ENCODE measurements at places on chromosomes 1 and 21.

DNA sequence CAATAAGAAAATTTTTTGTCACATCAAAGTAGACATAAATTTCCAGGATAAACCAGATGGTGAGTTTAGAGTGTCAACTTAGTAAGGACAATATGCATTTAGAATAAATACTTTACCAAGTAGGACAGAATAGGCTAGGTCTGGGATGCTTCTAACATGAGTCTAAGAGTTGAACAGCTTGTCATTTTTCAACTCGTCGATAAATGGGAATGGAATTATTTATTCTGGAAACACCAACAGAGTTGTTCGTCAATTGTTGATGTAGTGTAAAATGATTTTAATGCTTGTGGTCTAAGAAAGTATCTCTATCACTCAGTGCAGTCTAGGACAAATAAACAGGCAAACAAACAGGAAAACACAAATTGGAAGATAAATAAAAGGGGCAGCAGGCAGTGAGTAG is 358.4 kb upstream of the ST6GALNAC5 start:
- no peak for DNase-seq
- H3K27ac ChIP-seq: no peak overlapping the region
- no peaks in the 10 kb centered on the region for H3K4me1 ChIP-seq
- no peak overlapping the region for H3K4me3 ChIP-seq
- no peaks in the 10 kb centered on the region for H3K27me3 ChIP-seq

GRCh38 chr1:62435231-62436038 is 1.4 kb upstream of the USP1 start:
- DNase-seq: no peak
- H3K27ac ChIP-seq: peak overlapping the region; percentile 100
- peaks cover 15% of the 10 kb centered on the region for H3K36me3 ChIP-seq
- H3K27me3 ChIP-seq: peaks cover 7% of the 10 kb centered on the region
- peak overlapping the region; percentile 95 for H3K4me3 ChIP-seq

- no peak overlapping the region for H3K27ac ChIP-seq
- DNase-seq: no peak
- 0 out of 2 replicates have a peak, but pooled peaks cover 4% of the 10 kb centered on the region for H3K27me3 ChIP-seq
- H3K4me3 ChIP-seq: no peak overlapping the region
Measured at GRCh38 chr1:6591644-6592043, 11.0 kb downstream of the KLHL21 start.

GRCh38 chr1:26692793-26693490 is 2.9 kb upstream of the ARID1A start:
- H3K27me3 ChIP-seq: no peaks in the 10 kb centered on the region
- H3K27ac ChIP-seq: peak overlapping the region; percentile 92
- H3K4me3 ChIP-seq: peak overlapping the region; percentile 92
- DNase-seq: peak; percentile 98
- H3K36me3 ChIP-seq: no peaks in the 10 kb centered on the region
- H3K4me1 ChIP-seq: peaks cover 37% of the 10 kb centered on the region

GRCh38 chr21:36946949-36947356 is 19.5 kb downstream of the HLCS start:
- H3K36me3 ChIP-seq: peaks cover 31% of the 10 kb centered on the region
- H3K27ac ChIP-seq: no peak overlapping the region
- H3K27me3 ChIP-seq: no peaks in the 10 kb centered on the region
- DNase-seq: no peak
- H3K4me3 ChIP-seq: no peak overlapping the region
- H3K4me1 ChIP-seq: no peaks in the 10 kb centered on the region

DNA sequence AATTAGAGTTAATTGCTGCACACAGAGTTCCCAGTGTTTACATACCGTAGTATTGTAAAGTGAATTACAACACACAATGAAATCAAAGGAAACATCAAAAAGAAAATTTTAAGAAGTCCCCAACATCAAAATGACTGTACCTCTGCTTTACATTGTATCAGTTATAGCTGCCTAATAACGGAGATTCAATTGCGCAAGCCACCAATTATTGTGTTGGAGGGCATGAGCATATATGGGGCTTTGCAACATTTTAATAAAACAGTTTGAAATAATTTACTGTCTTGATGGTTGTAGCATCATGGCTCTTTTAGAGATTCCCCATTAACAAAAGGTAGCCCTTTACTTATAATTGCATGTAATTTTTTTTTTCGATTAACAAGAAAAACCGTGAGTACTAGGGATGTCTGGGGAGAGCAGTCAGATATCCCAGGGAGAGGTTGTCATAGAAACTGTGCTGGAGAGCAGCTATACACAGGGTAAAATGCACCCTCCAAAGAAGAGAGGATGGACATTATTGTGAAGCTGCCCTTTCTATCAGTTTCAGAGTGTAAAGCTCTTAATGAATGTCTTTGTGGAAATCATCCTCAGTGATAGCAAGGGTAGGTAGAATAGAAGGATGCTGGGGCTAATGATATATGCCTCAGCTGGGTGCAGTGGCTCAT is 55.9 kb upstream of the BTG3 start:
- peaks cover 11% of the 10 kb centered on the region for H3K27me3 ChIP-seq
- peaks cover 14% of the 10 kb centered on the region for H3K4me1 ChIP-seq
- no peak for DNase-seq
- H3K27ac ChIP-seq: no peak overlapping the region
- no peaks in the 10 kb centered on the region for H3K36me3 ChIP-seq

- peaks cover 11% of the 10 kb centered on the region for H3K27me3 ChIP-seq
- H3K4me3 ChIP-seq: no peak overlapping the region
- H3K27ac ChIP-seq: no peak overlapping the region
- DNase-seq: no peak
- no peaks in the 10 kb centered on the region for H3K4me1 ChIP-seq
Measured at GRCh38 chr1:184635347-184635979, 119.2 kb downstream of the EDEM3 start.

DNA sequence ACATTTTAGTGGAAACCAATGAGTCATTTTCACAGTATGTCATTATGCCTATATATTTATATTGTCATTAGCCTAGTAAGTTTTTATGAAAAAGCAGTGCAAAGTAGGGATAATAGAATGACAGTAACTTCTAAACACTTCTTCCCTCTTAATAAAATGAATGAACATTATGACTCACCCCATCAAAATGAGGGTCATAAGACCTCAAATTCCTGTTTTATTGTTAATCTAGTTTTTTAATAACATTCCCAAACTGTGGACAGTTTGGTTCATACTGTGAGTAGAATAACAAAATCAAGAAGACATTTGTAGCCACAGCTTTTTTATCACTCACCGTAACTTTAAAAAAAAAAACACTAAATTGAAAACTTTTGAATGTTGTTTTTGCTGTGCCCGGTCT is 160.5 kb downstream of the LRRC40 start:
- peak overlapping the region; percentile 19 for H3K4me3 ChIP-seq
- no peaks in the 10 kb centered on the region for H3K27me3 ChIP-seq
- H3K27ac ChIP-seq: peak overlapping the region; percentile 48
- no peaks in the 10 kb centered on the region for H3K36me3 ChIP-seq
- peak; percentile 60 for DNase-seq

DNA sequence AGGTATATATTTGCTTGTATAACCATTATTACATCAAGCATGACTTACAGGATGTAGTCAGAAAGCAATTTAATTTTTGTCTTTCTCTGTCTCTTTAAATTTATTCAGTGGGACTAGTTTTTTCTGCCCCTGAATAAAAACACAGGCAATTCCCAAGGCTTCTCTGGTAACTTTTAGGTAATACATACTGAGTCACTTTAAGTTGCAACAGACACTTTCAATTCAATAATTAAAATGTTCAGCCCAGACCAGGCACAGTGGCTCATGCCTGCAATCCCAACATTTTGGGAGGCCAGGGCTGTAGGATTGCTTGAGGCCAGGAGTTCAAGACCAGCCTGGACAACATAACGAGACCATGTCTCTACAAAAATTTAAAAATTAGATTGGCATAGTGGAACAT is 12.3 kb downstream of the SLC44A3 start:
- no peaks in the 10 kb centered on the region for H3K36me3 ChIP-seq
- H3K27me3 ChIP-seq: peaks cover 8% of the 10 kb centered on the region
- H3K4me1 ChIP-seq: peaks cover 5% of the 10 kb centered on the region
- DNase-seq: no peak

DNA sequence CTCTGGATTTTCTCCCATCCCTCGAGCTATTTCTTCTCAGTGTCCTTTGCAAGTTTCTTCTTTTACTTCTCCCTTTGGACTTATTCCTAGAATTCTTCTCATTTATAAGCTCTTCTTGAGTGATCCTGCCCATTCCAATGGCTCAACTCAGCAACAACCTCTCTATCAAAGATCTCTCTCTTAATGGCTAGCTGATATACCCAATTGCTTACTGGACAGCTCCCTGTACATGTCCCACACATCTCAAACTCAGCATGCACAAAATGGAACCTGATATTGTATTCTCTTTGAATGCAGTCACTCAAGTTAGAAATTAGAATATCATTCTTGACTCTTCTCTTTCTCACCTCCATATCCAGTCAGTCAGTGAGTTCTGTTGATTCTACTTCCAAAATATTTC is 48.6 kb downstream of the SLC25A24 start:
- H3K27me3 ChIP-seq: no peaks in the 10 kb centered on the region
- no peak overlapping the region for H3K27ac ChIP-seq

- H3K4me3 ChIP-seq: peak overlapping the region; percentile 64
- H3K27me3 ChIP-seq: no peaks in the 10 kb centered on the region
- peaks cover 58% of the 10 kb centered on the region for H3K4me1 ChIP-seq
- H3K36me3 ChIP-seq: peaks cover 7% of the 10 kb centered on the region
- peak overlapping the region; percentile 97 for H3K27ac ChIP-seq
- peak; percentile 96 for DNase-seq
Measured at GRCh38 chr1:79811173-79811572, 804.6 kb upstream of the ADGRL4 start.

- no peak overlapping the region for H3K4me3 ChIP-seq
- peaks cover 11% of the 10 kb centered on the region for H3K4me1 ChIP-seq
- no peak for DNase-seq
Measured at GRCh38 chr1:21117597-21118001, 59.1 kb downstream of the EIF4G3 start.

DNA sequence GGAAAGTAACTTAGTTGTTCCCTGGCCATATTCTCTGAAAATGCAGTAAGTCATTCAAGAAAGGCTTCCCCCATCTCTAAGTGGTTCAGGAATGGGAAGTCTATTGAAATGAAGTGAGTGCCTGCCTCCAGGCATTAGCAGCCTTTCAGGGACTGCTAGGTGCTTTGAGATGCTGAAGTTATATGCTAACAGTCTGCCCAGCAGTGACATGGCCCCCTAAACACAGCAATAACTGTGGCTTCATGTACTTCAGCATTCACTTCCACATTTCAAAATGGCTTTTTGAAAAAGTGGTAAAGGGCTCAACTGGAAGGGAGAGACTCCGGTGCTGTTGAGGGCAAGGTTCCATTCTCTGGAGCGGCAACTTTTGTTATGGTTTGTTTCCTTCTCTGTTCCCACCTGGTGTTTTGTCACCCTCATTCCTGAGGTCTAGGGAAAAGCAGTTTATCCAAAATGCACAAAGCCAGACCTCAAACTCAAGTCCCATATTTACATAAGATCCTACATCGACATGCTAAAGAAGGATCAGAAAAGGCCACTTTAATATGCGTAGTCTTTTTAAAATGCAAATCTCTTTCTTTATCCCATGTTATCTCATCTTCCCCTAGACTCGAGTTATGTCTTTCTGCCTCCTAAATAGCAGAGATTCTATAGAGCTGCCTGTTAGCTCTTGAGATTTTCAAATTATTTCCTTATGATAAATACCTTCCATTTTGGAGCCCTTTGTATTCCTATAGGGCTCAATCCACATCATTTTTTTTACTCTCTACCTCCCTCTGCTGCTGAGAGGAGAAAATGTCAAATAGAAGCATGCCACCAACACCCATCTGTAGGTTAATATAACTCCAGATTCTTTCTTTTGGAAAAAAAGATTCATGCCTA is 34.2 kb upstream of the LRRC8C start:
- peak; percentile 30 for DNase-seq
- H3K4me3 ChIP-seq: no peak overlapping the region
- H3K4me1 ChIP-seq: peaks cover 4% of the 10 kb centered on the region
- H3K27me3 ChIP-seq: peaks cover 4% of the 10 kb centered on the region

DNA sequence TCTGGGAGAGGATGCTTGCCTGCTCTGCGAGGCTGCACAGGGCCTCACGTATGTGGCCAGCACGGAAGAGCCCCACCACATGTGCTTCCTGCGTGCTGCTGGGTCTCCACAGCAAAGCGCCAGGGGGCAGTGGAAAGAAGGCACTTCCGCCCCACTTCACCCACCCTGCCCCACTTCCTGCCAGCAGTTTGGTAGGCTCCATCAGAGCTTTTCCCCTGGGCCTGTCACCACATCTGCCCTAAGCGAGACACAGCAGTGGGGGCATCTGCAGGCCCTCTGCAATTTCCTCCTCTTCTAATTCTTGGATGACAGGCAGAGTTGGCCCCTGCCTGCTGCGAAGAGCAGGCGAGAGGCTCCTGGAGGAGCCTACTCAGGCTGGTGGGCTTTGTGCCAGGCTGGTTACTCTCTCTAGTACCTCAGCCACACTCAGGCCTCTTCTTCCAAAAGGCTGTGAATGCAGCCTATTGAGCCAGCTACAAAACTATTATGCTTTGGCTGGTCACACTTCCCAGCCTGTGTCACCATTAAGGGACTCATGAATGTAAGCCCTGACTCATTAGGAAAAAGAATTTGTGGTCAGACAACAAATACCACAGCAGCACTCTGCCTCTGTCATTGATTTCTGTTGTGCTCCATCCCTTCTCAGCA is 25.0 kb downstream of the CD244 start:
- H3K4me1 ChIP-seq: peaks cover 6% of the 10 kb centered on the region
- no peaks in the 10 kb centered on the region for H3K36me3 ChIP-seq
- peak; percentile 57 for DNase-seq
- peaks cover 27% of the 10 kb centered on the region for H3K27me3 ChIP-seq
- no peak overlapping the region for H3K4me3 ChIP-seq

DNA sequence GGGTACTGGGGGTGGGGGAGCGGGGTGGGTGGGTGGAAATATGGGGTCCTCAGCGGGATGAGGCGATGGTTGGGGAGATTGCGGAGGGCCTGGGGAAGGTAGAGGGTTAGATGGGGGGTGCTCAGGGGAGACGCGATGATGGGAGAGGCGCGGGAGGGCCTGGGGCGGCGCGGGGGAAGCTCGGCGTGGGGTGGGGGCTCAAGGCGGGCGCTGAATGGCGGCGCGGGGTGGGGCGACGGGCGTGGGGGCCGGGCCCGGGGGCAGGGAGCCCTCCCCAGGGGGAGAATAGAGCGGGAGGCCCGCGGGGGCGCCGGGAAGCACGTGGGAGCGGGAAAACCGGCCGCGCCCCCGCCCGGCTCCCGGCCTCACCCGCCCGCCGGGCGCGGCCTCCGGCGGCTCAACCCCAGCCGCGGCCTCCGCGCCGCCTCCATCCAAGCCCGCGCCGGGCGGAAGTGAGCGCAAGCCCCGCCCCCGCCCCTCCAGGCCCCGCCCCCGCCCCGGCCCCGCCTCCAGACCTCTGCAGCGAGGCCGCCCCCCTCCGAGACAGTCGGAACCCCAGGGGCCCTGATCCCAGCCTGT is at the start of gene FAAP20:
Gene FAAP20, minus strand, starts transcription at position 454 of the 579 bp plus-strand sequence. Its CDS starts 23 bp downstream, at position 431.
- peak within 1 kb of the TSS; percentile 84 for H3K4me3 ChIP-seq
- peaks cover 5% of the 10 kb centered on the region for H3K4me1 ChIP-seq
- H3K36me3 ChIP-seq: no peaks in the 10 kb centered on the region
- peak; percentile 35 for DNase-seq
- H3K27me3 ChIP-seq: no peaks in the 10 kb centered on the region

GRCh38 chr1:33097137-33097611 is 16.2 kb downstream of the AZIN2 start:
- peaks cover 79% of the 10 kb centered on the region for H3K4me1 ChIP-seq
- H3K4me3 ChIP-seq: no peak overlapping the region
- peak overlapping the region; percentile 100 for H3K27ac ChIP-seq
- H3K27me3 ChIP-seq: no peaks in the 10 kb centered on the region

GRCh38 chr1:12142891-12143630 is 23.7 kb upstream of the TNFRSF1B start:
- peak overlapping the region; percentile 95 for H3K27ac ChIP-seq
- H3K4me3 ChIP-seq: peak overlapping the region; percentile 69
- no peak for DNase-seq
